ENCODE measurements at places on chromosomes 6 and 20. TPM values are rescaled to one million over a fixed set of nuclear protein-coding genes. Genes with fewer than 3 reads are reported as not detected.

HDGFL1 gene
- total RNA-seq = not detected

PKIB gene
- total RNA-seq = 6.1 TPM

SULF2 gene
- total RNA-seq = 158 TPM

SAMD5 gene
- 0.97 TPM for total RNA-seq

FAM209B gene
- total RNA-seq = not detected

PAK5 gene
- total RNA-seq = not detected

CYP24A1 gene
- total RNA-seq = 1.9 TPM

RIMS4 gene
- not detected for total RNA-seq

PAQR8 gene
- total RNA-seq = 0.89 TPM

PRRT1 gene
- not detected for total RNA-seq
